ENCODE measurements at places on chromosomes 3 and 15.

DNA sequence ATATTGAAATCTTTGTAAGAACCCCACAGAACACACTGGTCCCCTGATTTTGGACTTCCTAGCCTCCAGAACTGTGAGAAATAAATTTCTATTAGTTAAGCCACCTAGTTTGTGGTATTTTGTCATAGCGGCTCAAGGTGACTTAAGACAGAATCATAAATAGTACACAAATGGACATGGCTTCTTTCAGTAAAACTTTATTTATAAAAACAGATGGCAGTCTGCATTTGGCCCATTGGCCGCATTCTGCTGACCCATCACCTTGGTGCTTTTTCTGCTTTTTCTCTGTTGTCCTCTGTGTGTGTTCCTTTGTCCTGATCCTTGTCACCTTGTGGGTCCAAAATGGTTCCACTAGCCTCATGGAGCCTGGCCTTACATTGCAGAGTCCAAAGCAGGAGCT is 363.6 kb downstream of the PTPRG start:
- no peak for DNase-seq

- DNase-seq, result no peak
Observed at GRCh38 chr15:85960381-85960780, 119.3 kb upstream of the AGBL1 start.

- DNase-seq, result no peak
Observed at GRCh38 chr3:72280876-72281275, 495.9 kb upstream of the PROK2 start.

DNA sequence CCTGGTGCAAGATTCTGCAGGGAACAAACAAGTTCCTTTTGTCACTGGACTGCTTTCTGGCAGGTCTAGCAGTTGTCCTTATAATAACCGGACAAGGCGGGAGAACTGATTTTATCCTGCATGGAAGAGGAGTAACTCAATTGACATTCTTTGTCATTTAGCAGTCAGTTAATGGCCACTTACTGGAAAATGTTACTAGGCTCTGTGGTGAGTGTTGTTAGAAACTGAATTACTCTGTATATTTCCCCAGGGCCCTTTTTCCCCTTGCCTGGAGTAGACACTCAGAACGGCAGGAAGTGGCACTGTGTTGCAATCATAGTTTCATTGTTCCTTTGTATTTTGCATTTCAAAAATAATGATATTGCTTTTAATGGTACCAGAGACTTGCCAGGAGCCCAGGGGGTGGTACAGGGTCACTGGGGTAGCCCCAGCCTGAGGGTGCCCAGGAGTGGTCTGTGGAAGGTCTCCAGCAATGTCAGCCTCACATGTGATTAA is 318.6 kb upstream of the LRRFIP2 start:
- peak; percentile 76 for DNase-seq

DNA sequence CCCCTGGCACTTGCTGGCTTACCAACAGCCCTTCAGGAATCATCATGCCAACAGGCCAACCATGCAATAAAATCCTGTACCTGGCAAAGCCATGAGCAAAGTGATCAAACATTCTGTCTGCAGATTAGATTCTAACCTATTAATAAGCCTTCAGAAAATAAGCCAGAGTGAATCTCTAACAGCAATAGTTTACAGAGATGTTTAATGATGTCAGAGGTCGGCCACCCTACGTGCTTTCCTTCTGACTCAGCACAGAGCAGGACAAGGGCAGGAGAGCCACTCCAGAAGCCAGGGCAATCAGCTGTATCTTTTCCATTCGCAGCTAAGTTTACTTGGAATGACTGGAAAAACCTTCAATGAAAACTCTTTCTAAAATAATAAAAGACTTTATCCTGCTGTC is 13.1 kb downstream of the COL8A1 start:
- DNase-seq, result peak; percentile 56

- no peak for DNase-seq
Observed at GRCh38 chr3:107910713-107911259, 180.0 kb downstream of the CD47 start.

DNA sequence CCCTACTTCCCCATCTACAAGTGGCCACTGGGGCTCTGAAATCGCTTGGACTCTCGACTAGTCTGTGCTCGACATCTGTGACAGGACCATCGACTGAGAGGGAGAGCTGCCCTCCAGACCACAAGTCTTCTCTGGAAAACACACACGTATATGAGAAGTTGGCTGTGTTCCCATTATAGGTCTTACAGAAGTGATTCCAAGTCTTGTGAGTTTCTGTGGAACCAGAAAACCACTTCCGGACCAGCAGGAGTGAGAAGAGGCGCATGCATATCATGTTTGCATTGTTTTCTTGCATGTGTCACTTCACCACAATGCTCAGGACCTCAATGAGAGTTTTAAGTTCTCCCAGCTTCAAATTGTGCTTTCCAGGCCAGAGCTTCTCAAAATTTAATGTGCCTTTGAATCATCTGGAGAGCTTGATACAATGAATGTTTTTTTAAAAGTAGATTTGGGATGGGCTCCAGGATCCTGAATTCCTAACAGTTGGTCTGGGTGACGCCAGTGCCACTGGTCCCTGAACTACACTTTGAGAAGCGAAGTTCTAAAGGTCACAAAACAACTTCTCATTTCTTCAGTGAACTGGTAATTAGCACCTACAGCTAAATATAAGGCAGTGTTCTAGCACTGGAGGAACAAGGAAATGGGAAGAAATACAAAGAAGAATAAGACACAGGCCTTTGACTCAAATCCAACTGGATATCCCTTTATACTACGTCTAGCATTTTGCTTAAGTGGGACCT is 15.7 kb downstream of the LIPC start:
- DNase-seq, result peak; percentile 47

DNA sequence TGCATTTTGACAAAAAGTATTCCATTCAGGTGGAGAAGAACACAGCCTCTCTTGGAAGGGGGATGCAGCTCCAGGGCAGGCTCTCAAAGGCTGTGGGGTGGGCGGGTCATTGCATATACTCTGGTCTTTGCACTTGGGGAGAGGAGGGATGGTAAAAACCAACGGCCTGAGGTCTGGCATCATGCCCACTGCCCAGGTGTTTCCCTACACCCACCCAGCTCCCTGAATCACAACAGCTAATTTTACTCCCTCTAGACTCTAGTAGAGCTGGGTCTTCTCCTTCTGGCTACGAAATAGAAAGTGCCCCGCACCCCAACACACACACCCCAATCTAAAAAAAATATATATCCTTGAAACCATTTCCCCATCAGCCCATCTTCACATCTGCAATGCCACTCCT is 1.0 kb downstream of the MYLK start:
- DNase-seq, result no peak

GRCh38 chr3:147409143-147410115 is at the start of gene ZIC1:
ZIC1 (plus strand) TSS chr3:147409365; CDS start chr3:147410113, 748 bp downstream.
- DNase-seq, result no peak

DNA sequence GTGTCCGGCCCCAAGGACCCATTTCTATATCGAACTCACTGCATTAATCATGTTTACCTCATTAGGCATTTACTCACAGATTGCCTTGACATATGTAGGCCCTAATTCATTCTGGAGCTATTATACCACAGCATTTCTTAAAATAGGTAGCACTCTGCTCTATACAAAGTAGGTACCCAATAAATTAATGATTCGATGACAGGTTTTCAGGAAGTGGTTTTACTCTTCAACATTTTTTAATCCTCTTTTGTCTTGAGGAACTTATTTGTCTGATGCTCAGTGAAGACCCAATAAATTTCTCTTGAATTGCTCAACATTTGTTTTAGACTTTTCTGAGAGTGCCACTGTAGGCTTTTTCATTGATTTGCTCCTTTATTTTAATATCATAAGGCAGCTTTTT is 12.1 kb downstream of the TGFBR2 start:
- no peak for DNase-seq

GRCh38 chr3:15989419-15989818 is 185.1 kb upstream of the GALNT15 start:
- DNase-seq, result peak; percentile 15

GRCh38 chr3:143596957-143597642 is 251.2 kb downstream of the SLC9A9 start:
- DNase-seq, result peak; percentile 16

DNA sequence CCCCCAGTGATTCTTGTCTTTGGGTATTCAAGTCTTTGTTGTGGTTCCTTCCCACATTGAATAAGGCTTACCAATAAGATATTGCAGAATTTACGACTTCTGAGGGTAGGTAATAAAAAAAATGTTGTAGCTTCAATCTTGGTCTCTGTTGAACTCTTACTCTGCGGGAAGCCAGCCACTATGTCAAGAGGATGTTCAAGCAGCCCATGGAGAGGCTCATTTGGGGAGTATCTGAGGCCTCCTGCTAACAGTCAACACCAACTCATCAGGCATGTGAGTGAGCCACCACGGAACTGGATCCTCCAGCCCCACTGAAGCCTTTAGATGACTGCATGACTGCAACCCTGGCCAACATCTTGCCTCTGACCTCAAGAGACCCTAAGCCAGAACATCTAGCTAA is 3.2 kb upstream of the TBC1D23 start:
- no peak for DNase-seq

- DNase-seq, result no peak
Observed at GRCh38 chr3:157746391-157746790, 243.2 kb upstream of the VEPH1 start.

- DNase-seq, result no peak
Observed at GRCh38 chr3:11544412-11545181, 99.1 kb downstream of the VGLL4 start.

DNA sequence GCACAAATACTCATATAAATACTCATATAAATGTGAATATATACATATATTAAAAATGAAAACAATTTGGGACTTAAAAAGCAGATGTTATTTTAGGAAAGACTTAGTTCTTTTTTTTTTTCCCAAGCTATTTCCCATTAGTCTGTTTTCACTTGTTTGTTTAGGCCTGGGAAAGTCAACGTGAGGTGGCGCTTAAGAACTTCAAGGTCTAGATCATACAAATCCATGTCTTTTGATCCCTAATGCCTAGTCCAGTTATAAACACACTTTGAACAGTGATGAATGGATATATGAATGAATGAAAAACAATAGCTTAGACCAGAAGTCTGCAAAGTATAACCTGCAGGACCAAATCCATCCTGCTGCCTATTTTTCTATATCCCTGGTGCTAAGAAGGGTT is 224.5 kb downstream of the CGGBP1 start:
- DNase-seq, result no peak

DNA sequence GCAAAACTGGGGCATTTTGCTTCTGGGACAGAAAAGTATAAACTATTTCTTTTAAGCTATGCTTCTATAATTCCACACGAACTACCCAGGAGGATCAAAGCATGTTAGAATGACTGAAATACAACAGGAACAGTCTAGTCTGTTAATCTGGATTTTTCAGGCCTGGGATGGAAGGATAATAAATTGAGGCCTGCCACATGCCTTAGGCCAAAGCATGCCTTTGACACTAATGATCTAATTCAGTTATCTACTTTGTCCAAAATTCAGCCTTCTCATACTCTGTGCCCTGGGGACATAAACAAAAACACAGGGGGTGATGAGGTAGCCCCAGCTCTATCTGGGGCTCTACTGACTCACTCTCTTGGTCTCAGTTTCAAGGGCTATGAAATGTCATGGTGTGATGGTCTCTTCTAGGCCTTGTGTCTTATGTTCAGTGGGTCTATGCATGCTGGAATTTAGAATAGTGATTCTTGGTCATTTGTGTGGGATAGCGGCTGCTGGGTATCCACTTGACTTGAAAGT is 32.5 kb downstream of the GAP43 start:
- no peak for DNase-seq

GRCh38 chr15:101062063-101062462 is 142.9 kb downstream of the LRRK1 start:
- DNase-seq, result no peak

- DNase-seq, result no peak
Observed at GRCh38 chr3:11291808-11292207, 19.6 kb downstream of the ATG7 start.

DNA sequence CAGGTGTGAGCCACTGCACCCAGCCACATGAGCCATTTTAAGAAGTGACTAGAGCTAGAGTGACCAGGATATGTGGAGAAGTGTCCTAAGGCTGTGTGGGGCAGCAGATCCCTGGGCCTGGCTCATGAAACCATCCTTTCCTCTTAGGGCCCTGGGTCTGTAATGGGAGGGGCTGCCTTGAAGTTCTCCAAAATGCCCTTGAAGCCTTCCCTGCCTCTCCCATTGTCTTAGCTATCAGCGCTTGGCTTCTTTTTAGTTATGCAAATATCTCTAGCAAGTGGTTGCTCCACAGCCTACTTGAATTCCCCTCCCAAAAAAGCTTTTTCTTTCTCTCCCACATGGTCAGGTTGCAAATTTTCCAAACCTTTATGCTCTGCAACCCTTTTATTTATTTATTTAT is 112.4 kb upstream of the SPATA16 start:
- no peak for DNase-seq

- no peak for DNase-seq
Observed at GRCh38 chr3:73618461-73618860, 6.3 kb downstream of the PDZRN3 start.

DNA sequence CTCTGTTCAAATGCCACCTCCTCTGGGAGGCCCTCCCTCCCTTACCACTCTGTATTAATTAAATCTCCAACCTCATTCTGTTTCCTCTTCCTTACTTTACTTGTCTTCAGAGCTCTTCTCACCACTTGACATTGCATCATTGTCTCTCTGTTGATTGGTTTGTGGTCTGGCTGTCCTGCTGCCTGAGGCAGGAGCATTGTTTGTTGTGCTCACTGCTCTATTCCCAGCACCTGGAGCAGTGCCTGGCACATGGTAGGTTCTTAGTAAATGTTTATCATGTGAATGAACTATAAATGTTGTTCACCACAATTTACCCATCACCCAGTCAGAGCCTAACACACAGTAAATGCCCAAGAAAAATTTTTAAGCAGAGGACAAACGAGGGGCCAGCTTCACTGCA is 6.7 kb upstream of the BFSP2 start:
- DNase-seq, result no peak

GRCh38 chr3:52232279-52233107 is 6.5 kb downstream of the TWF2 start:
- no peak for DNase-seq

DNA sequence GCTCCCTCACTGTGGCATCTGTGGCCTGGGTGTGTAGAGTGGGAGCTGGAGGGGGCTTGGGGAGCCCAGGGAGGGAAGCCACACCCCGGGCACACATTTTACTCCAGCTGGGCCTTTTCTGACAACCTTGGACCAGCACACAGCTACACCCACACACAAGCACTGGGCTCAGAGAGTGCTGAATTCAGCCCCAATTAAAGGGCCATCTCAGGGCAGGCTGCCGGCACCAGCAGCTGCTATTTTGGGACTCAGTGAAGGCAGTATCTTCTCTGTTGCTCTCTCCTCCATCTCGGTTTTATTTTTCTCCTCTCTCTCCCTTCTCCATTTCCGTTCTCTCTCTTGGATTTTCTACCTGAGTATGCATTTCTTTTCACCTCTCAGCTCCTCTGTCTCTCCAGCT is 19.1 kb upstream of the TBC1D21 start:
- no peak for DNase-seq

Measured in trophoblast cell (in vitro differentiated cells and primary cell).